Fibroblast of the aortic adventitia (primary cell): ENCODE measurements at places on chromosomes 6 and 20. TPM values are rescaled to one million over a fixed set of nuclear protein-coding genes. Genes with fewer than 3 reads are reported as not detected.

- DNase-seq = no peak
These were observed 47.1 kb upstream of the MCM9 start for GRCh38 chr6:118981884-118982574.

Gene RSPH4A
- 0.54 and 0.82 TPM in 2 replicates for total RNA-seq

Gene LPA
- not detected in 2 replicates for total RNA-seq

Gene MLIP
- total RNA-seq = not detected in 2 replicates

DNA sequence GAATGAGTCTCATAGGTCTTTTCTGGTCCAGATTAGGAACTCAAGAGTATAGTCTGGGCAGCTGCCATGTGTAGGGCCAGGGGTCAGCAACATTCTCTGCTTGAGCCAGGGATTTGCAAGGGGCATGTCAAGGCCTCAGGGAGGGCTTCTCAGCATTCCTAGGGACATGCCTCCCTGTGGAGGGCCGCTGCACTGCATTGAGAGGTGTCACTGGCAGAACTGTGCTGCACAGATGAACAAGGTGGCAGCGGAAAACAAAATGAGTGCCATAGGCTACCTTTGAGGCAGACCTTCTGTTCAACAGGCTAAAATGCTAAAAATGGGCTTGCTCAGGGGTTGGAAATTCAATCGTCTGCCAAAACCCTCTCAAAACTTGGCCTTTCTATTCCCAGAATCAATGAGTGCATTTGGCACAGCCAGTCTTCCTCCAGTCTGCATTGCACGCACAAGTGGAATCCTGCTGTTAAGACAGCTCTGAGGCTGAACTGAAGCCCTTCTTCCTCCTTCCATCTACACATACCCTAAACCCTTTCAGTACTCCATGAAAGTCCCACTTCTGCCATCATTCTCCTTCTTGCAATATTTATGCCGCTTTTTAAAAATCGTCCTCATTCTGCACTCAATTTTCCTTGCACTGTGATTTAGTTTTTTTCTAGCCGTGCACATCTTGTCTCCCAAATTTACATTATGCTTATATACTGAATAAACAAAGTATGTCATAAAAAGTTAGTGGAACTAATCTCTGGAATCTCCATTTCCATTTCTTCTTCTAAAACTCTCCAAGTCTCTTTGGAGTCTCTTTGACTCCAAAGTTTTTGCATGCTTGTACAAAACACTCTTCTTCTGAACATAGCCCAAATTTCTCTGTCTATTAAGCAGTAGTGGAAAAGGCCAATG lies 51.7 kb downstream of the SLC26A8 start:
- peak; percentile 92 for DNase-seq

Gene CPXM1
- total RNA-seq = 3.8 and 48.5 TPM in 2 replicates

- DNase-seq = no peak
These were observed 260.0 kb downstream of the ERMARD start for GRCh38 chr6:170011204-170012036.

Gene PNLDC1
- not detected in 2 replicates for total RNA-seq

- no peak for DNase-seq
These were observed 679 bp downstream of the ADGRF5 start for GRCh38 chr6:46921059-46921458.

DNA sequence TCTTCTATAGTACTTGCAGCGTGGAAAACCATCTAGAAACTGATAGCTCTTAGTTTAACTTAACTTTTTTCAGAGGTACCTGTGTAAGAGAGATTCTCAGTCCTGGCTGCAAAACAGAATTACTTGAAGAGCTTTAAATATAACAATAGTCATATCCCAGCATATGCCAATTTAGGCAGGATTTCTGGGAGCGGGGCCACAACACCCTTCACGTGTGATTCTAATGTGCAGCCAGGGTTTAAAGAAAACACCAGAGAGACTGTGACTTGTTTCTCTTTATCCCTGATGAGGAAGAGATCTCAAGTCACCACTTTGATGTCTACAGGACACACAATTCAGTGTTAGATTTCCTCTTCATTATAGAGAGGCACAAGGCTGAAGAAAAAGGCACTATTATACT lies 103.7 kb downstream of the PDSS2 start:
- no peak for DNase-seq

GRCh38 chr6:11230158-11231107 lies 2.0 kb downstream of the NEDD9 start:
- no peak for DNase-seq

DNA sequence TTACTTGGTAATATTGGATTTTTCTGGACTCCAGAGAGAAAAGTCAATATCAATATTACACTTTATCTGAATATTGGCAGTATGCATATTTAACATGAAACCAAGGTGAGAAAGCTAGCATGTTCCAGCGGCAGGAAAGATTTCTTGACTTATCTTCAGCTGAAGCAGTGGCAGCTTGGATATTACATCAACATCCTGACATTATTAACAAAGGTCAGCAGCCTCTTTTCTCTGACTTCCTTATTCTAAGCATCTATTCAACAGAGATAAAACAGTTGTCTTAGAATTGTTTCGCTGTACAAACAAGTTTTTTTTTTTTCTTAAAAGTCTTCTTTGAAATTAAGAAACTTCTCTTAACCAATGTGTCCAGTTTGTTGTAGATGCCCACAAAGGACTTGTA lies 11.8 kb downstream of the DCBLD1 start:
- DNase-seq = no peak

Gene TAGAP
- not detected in 2 replicates for total RNA-seq

Gene OLIG3
- total RNA-seq = 0.74 TPM in 1 of 2 replicates, not detected in the other

DNA sequence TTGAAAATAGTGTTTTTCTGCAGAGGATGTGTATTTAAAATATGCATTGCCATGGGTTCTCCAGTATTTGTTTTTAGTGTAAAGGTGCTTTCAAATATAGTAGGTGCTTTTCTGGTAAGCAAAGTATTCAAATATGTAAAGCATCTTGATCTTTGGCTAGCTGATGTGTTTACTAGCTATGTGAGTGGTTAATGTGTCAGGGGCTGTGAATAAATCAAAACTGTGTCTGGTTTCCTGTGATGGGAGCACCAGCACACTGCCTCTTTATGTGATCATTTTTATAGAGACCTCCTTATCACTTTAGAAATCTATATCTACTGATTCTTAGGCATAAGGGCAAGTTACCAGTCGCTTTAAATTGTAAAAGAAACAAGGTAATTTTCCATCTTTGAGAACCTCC lies 388.9 kb upstream of the MAN1A1 start:
- no peak for DNase-seq

DNA sequence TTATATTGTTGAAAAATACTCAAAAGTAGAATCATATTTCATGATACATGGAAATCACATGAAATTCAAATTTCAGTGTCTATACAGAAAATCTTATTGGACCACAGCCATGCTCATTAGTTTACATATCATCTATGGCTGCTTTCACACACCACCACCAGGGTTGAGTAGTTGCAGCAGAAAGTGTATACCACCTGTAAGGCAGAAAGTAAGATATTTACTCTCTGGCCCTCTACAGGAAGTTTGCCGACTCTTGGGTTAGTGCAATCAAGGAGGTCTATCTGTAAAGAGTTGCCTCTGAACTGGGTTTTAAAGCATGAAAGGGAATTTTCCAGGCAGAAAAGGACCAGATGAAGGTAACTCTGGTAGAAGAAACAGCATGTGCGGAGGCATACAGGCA lies 432.3 kb downstream of the DHX35 start:
- DNase-seq = no peak
